ENCODE measurements at places on chromosomes 4 and X.

DNA sequence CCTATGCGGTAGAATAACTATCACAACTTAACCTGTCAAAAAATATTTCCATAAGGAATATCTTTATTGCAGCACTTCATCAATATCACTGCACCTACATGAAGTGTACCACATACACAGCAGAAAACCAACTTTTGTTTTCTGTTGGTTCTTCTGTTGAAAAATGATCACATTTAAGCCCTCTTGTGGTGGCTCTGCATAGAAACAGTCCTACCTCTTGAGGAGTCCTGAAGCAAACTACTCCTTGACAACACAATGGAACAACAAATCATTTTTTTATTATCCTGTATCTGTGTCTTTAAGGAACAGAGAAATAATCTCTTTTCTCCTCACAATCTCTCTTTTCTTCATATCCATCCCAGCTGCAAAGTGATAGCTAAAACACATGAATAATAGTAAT, 39.8 kb upstream of the ATOH1 start:
- no peak for DNase-seq

GRCh38 chrX:40021647-40022046, 76.1 kb downstream of the BCOR start:
- no peak for DNase-seq

GRCh38 chr4:109787807-109788206, 14.0 kb downstream of the CFI start:
- no peak for DNase-seq

- DNase-seq, result no peak
These were observed 8.3 kb downstream of the PPP2R3B start for GRCh38 chrX:378443-378842.

- DNase-seq, result no peak
These were observed 25.9 kb upstream of the MAP3K15 start for GRCh38 chrX:19541196-19541595.

DNA sequence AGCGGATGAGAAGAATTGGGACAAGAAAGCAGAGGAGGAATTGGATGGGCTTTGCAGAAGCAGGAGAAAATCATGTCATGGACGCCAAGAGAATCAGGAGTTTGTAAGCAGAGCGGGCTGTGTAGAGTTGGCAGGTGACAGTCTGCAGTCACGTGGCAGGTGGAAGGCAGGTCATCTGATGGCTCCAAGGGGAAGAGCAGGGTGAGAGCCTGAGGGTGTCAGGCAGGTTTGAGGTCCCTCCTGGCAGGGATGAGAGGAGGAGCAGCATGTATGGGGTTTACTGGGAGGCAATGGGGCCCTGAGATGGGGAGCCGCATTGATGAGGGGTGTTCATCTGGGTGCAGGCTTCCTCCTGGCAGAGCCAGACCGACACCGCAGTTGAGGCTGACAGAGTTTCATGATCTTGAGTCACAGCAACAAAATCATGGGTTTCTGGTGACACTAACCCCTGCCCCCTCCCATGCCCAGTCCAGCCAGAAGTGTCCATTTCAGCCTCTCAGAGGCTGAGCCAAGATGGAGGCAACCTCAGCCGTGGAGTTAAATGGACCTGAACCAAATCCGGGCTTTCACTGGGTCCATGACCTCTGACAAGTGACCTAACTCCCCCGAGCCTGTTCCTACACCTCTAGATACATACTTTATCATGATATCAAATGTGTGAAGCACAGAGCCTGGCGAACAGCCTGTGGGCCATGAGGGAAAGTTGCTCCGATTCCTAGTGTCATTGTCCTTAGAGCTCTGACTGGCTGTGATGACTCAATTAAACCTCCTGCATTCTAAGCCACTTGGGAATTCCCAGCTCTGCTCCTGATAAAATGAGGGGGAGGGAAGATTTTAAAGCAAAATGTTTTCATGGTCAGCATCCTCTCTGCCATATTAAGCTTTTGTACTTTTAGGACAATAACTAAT, 36.1 kb downstream of the EVC start:
- no peak for DNase-seq

GRCh38 chr4:116361790-116362189, 723.6 kb downstream of the TRAM1L1 start:
- no peak for DNase-seq

- DNase-seq, result no peak
These were observed 56.7 kb downstream of the MID1IP1 start for GRCh38 chrX:38857736-38858523.

DNA sequence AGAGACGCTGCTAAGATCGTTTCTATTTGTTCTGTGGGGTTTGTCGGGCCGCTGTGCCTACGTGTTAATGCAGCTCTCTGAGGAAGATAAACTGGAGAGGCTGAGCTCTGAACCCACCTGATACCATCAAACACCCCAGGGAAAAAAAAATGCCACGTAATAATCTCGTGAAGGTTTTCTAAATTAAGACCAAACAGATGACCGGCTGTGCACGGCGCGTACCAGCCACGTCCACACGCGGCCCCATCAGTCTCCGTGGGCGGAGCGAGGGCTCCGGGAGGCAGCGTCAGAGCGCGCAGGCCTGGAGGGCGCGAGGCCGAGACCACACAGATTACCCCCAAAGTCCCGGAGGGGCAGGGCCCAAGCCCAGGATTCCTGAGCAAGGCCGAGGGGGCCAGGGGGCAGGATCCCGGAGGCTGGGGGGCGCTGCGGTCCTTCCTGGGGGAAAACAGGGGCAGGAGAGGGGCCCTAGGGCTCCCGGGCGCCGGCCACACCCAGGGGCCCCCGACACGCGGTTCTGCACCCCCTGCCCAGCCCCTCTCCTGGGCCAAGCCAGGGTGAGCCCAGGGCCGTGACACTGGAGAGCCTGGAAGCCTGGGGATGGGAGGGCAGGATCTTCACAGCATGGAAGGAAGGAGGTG, 91.9 kb downstream of the FAM53A start:
- DNase-seq, result no peak

DNA sequence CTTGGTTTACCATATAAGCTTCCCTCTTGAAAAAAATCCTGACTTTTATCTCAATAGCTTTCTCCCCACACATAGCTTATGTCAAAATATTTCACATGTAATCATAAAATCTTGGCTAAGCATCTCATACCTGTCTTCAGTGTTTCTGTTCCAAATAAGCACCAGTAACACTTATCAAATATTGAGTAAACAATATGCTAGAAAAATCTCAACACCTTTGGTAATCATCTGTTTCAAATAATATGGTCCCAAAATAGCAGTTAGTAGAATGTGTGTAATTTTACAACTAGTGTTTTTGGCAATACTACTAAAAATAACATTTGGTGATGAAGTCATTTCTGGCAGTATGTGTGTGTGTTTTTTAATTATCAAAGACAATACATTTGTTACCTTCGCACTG, 2138.2 kb downstream of the PCDH7 start:
- no peak for DNase-seq

- DNase-seq, result no peak
These were observed 930.9 kb downstream of the ADGRL3 start for GRCh38 chr4:62131049-62131448.

DNA sequence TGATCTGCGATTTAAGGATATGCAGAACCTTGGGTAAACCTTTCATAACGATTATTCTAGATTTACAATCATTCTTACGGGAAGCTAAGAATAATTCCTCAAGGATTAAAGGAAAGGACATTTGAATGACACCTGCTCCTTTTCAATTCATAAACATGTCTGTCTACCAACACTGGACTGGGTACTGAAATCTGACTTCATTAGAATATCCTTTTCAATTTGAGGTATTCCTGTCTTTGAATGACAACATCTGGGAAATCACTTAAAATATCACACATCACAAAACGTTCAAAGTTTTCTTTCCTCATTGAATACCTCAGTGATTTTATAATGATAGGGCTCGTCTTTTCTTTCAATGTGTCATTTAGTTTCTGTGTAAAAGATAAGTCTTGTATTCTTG, 87.7 kb downstream of the CFAP47 start:
- DNase-seq, result no peak

DNA sequence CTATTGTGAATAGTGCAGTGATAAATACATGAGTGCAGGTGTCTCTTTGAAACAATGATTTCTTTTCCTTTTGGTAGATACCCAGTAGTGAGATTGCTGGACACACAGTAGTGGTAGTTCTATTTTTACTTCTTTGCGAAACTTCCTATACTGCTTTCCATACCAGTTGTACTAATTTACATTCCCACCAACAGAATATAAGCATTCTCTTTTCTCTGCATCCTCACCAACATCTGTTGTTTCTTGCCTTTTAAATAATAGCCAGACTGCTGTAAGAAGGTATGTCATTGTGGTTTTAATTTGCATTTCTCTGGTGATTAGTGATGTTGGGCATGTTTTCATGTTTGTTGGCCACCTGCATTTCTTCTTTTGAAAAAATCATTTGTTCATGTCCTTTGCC, 105.9 kb downstream of the COL4A6 start:
- DNase-seq, result no peak

- no peak for DNase-seq
These were observed 21.9 kb upstream of the KLHL2 start for GRCh38 chr4:165185448-165185847.

GRCh38 chr4:185576962-185577950, 41.9 kb upstream of the PDLIM3 start:
- DNase-seq, result no peak

GRCh38 chr4:11748164-11748872, 319.6 kb upstream of the HS3ST1 start:
- DNase-seq, result no peak

DNA sequence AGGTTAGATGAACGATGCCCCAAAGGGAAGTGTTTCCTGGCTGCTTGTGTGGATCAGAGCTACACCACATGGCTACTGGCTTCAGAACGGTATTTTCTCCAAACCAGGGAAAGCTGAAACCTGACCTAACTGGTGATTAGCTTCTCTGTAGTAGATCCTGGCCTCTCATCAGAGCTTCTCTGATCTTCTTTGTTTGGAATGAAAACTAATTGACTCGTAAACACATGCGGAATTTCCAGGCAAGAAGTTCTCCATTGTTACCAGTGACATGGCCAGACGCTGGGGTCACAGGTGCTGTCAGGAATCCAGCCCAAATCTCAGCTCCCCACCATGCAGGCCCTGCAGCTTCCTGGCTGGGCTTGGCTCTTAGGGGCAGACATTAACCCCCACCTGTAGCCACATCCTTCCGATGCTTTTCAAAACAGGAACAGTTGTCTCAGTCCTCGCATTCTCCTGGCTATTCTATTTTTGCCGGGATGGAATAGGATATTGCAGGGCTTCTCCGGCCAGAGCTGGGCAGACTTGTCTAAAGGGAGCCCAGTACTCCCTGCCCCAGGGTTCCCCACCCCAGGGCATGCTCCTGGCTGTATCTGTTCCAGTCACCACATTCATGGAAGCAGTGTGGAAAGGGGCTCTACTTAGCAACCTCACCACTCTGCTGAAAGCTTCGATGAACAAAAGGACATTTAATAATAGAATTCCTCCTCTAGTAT, 305.4 kb upstream of the F9 start:
- no peak for DNase-seq

- DNase-seq, result no peak
These were observed 29.5 kb upstream of the IL3RA start for GRCh38 chrX:1306909-1307625.

GRCh38 chr4:123325241-123325681, 71.3 kb upstream of the SPRY1 start:
- no peak for DNase-seq

DNA sequence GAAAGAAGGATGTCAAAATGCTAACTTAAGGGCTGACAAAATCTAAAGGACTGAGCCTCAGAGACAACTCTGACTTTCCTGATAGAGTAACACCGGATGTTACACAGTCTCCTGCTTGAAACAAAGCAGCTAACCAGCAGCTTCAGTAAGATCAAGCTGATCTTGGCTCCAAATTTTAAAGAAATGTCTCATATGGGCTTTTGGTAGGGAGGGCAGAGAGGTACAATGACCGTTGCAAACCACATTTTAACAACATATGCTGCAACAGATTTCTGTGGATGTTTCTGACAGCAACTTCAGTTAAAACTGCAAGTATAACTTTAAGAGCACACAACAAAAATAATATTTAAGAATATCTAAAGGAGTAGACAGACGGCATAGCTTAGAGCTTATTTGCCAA, 9.1 kb downstream of the RPGR start:
- no peak for DNase-seq

DNA sequence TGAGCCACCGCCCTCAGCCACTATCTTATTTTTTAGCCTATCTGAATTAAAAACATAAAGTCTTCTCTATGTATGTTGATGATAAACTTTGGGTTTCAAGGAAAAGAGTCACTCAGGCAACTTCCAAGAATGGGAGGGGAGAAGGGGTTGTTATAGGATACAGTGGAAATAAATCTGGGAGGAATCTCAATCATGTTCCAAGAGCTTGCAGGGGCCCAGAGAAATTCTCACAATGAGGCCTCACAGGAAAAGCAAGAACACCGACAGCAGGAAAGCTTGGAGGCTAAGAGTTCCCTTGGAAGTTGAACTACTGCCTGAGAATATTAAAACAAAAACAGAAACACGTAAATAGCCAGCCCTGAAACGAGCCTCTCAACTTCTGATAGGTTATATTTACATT, 384.6 kb upstream of the IGFBP7 start:
- DNase-seq, result no peak

- no peak for DNase-seq
These were observed 195.6 kb downstream of the NPNT start for GRCh38 chr4:106090826-106091225.

DNA sequence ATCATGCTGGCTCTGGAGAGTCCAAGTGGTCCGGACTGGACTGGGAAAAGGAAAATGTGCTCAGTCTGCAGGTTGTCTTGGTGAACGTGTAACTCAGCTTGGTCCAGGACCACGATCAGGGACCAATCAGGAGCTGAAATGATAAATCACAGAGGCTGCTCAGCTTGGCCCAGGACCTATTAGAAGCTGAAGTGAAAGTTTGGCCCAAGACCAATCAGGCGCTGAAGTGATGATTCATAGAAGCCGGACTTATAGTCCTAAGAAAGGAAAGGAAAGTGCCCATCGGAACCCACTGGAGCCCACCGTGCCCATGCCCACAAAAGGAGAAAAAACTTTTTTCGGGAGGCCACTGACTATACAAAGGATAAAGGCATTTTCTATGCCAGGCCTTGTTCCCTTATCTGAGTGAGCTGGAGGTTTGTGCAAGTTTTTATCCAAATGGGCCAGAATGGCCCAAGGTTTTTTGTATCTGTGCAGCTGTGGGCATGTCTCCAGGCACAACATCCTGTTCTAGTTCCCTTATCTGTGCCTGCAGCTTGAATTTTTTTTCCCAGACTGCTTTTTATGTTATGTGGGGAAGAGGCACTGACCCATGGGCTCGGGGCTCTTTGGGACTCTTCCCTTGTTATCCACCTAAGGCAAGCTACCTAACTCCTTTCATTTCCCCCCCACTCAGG, 194.4 kb downstream of the FAM133A start:
- DNase-seq, result no peak

DNA sequence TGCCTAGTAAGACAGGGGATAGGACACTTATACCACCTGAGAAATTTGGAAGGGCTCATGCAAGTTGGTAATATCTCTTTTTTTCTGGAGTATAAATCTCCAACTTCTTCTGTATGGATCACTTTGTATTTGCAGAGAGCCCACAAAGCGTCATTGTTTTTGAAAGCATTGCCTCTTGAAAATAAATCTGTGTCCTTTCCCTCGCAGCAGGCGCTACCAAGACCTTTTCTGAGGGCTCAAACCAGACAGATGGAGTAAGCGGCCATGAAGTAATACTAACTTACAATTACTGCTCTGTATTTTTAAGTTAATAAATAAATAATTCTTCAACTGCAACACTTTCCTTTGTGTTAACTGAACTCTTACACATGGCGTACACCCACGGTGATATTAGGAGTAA, 56.0 kb upstream of the FBXW7 start:
- no peak for DNase-seq

- no peak for DNase-seq
These were observed 36.4 kb downstream of the TMEM131L start for GRCh38 chr4:153502584-153502983.
